Stimulated activated CD4-positive, alpha-beta T cell treated with anti-CD3 and anti-CD28 coated beads, Interleukin-1b, Interleukin-23, amount 100 ng/mL, for 1 hour (primary cell): ENCODE measurements at places on chromosomes 4 and X.

DNA sequence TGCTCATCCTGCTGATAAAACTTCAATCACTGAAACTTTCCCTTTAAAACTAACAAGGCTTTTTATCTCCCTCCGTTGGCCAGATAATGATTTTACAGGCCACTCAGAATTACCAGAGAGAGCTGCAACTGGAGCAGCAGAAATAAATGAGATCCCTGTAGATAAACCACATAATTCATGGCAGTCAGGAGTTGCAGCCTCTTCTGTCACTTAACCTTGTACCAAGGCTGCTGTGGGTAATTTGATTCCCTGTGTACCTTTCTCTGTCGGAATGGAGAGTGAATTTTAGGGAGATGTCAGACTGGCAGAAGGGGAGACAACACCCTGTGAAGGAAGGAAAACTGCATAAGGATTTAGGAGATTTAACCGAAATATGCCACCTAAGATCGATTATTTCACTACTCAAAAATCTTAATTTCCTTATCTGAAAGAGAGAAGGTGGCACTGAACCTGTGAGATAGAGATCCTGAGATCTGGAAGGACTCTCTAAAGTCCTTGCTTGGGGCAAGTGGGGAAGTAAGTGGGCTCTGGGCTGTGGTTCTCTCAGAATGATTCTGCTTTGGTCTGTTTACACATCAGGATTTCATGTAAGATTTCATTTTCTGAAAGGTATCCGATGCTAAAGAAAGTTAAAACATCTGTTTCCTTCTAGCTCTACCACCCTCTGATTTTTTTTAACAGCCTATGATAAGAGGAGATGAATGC is 14.3 kb upstream of the TSPAN5 start:
- DNase-seq: no peak

- no peak for DNase-seq
Measured at GRCh38 chr4:72935462-72935861, 134.1 kb downstream of the COX18 start.

DNA sequence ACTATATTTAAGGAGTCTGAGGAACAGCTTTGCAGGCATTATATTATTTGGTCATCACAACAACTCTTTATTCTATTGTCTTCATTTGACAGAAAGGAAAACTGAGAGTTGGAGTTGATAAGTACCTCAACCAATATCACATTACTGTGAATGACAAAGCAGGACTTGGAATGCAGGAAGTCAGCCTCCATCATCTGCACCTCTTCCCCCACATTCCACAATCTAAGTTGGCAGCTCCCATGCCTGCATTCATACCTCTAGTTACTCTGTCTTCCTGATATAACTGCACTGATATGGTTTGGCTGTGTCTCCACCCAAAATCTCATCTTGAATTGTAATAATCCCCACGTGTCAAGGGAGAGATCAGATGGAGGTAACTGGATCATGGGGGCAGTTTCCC is 356.7 kb downstream of the GALNTL6 start:
- no peak for DNase-seq

- no peak for DNase-seq
Measured at GRCh38 chrX:132774010-132774714, 184.3 kb downstream of the HS6ST2 start.

DNA sequence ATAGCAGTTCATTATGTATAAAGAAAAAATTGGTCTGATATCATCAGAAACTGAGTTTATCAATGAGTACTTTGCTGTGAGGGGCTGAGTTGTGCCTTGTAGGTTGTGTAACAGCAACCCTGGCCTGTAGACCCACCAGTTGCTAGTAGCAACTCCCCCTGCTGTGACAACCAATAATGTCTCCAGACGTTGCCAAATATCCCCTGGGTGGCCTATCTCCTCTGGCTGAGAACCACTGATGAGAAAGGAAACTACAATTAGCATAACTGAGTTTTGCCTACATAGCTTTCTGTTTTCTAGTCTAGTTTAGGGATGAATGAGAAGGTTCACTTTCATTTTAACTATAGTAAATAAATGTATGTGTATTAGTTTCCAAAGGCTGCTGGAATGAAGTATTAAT is 234.1 kb downstream of the CPE start:
- no peak for DNase-seq

GRCh38 chrX:104117759-104118158 is 5.4 kb downstream of the ZCCHC18 start:
- no peak for DNase-seq

DNA sequence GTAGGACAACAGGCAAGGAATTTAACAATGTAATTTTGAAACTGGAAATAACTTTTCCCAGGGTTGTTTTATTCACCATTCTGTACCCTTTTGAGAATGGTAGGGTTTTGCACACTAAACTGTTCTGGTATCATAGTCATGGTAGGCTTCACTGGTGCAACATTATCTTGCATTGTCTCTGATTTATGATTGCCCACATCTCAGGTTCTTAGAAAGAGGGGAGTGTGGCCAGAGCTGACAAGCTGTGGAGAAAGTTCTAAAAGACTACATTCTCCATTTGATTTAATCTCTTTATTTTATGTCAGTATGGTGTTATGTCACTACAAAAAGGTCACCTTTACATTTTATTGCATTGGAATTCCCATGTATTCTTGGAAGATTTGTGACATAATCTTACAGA is 447.3 kb downstream of the GRIA2 start:
- no peak for DNase-seq

DNA sequence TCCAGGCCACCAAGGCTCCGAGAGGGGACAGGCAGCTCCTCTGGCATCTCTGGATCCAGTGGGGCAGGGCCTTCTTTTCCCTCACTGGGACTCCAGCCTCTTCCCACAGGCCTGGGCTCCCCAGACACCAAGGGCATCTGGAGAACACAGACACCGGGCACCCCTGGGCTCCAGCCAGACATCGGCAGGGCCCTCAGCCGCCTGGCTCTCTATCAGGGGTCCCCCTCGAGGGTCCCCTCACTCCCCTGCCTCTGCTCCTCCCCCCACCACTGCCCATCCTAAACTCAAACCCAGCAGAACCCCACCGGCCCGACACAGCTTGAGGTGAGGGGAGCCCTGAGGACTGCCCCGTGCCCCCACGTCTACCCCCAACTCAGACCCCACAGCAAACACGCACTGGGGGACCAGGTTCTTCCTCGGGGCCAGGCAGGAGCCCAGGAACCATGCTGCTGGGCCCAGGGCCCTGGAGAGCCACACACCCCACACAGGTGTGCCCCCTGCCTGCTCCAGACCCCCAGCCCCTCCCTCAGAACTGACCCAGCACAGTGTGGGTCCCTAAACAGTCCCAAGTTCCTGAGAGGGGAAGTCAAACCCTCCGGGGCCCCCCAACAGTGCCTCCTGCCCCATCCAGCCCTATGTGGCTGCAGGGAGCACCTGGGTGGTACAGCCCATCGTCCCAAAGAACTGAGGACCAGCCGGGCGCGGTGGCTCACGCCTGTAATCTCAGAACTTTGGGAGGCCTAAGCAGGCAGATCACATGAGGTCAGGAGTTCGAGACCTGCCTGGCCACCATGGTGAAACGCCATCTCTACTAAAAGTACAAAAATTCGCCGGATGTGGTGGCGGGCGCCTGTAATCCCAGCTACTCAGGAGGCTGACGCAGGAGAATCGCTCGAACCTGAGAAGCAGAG is 86.8 kb downstream of the FAM53A start:
- no peak for DNase-seq
